Heart right ventricle (tissue), 16 donors: ENCODE measurements at places on chromosomes 6 and 20. TPM values are rescaled to one million over a fixed set of nuclear protein-coding genes. Genes with fewer than 3 reads are reported as not detected.

- H3K4me1 ChIP-seq, result peaks cover 5% of the 10 kb centered on the region
- no peaks in the 10 kb centered on the region for H3K36me3 ChIP-seq
- H3K27me3 ChIP-seq, result peaks cover 34% of the 10 kb centered on the region
Observed at GRCh38 chr6:34157236-34157830, 11.4 kb upstream of the GRM4 start.

DNA sequence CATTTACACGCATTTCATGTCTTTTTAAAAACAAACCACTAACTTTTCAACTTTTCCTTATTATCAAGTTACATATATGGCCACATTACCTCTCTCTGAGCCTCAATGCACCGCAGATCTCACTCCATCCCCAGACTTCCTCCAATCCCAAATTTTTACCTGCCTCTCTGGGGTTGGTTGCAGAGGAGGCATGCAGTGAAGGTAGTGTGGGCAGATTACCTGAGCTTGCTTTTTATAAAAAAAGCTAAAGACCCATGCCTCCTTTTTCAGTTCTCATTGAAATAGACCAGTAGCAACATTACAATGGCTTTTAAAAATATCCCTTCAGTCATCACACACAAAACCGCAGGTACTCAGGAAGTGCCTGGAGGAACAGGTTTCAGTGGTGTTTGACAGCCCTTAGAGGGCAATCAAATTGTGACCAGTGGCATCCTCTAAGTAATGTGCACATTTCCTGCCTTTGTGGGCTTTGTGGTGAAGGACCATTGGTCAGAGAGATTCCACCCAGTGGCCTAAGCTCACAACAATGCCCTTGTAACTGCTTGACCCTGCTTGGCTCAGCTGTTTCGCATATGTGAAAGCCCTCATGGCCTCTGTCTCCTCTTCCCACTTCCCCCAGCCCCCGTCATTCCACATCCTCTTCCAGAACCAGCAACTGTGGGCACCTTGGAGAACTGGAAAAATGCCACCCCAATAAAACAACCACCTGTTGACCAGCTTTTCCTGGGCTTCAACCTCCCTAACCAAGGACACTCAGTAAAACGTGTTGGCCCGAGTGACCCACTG is 30.2 kb upstream of the IL17A start:
- H3K4me3 ChIP-seq, result no peak overlapping the region
- no peak overlapping the region for H3K27ac ChIP-seq
- H3K36me3 ChIP-seq, result no peaks in the 10 kb centered on the region
- no peaks in the 10 kb centered on the region for H3K27me3 ChIP-seq

DNA sequence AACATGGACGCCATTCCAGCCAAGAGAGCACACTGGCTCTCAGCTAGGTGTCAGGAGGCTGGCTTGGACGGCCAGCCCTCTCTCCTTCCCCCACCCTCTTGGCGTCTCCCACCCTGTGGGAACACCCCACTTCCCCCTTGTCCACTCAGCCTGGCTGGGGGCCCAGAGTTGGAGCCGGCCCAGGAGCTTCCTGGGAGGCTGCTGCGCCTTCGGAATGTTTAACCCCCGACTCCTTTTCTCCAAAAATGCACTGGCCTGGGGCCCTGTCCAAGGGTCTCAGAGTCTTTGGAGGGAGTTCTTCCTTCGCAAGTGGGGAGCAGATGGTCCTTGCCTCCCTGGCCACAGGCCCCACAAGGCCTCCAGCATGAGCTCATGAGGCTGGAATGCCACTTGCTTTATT is 4.1 kb downstream of the ADAM33 start:
- peaks cover 70% of the 10 kb centered on the region for H3K27me3 ChIP-seq
- H3K27ac ChIP-seq, result peak overlapping the region; percentile 15
- peaks cover 25% of the 10 kb centered on the region for H3K4me1 ChIP-seq
- H3K36me3 ChIP-seq, result peaks cover 8% of the 10 kb centered on the region
- DNase-seq, result peak; percentile 62
- H3K4me3 ChIP-seq, result no peak overlapping the region

- H3K27me3 ChIP-seq, result no peaks in the 10 kb centered on the region
- DNase-seq, result no peak
- H3K36me3 ChIP-seq, result no peaks in the 10 kb centered on the region
- no peaks in the 10 kb centered on the region for H3K4me1 ChIP-seq
- no peak overlapping the region for H3K4me3 ChIP-seq
- no peak overlapping the region for H3K27ac ChIP-seq
Observed at GRCh38 chr6:166784691-166785090, 157.6 kb upstream of the RPS6KA2 start.

The BPI gene
- total RNA-seq, result 0.15 TPM

GRCh38 chr6:161139766-161140553 is 133.9 kb downstream of the AGPAT4 start:
- no peaks in the 10 kb centered on the region for H3K4me1 ChIP-seq
- peak; percentile 43 for DNase-seq

The SNX5 gene
- 47.4 TPM for total RNA-seq

The PRR18 gene
- total RNA-seq, result not detected

GRCh38 chr6:154345811-154346210 is 10.8 kb downstream of the IPCEF1 start:
- no peak overlapping the region for H3K4me3 ChIP-seq
- no peaks in the 10 kb centered on the region for H3K27me3 ChIP-seq
- DNase-seq, result no peak
- H3K36me3 ChIP-seq, result no peaks in the 10 kb centered on the region

- H3K27ac ChIP-seq, result no peak overlapping the region
- H3K4me1 ChIP-seq, result peaks cover 43% of the 10 kb centered on the region
- DNase-seq, result no peak
- H3K4me3 ChIP-seq, result no peak overlapping the region
Observed at GRCh38 chr6:79062708-79063107, 15.3 kb downstream of the PHIP start.

- peaks cover 37% of the 10 kb centered on the region for H3K4me1 ChIP-seq
- H3K4me3 ChIP-seq, result no peak overlapping the region
- no peaks in the 10 kb centered on the region for H3K27me3 ChIP-seq
- H3K36me3 ChIP-seq, result no peaks in the 10 kb centered on the region
- DNase-seq, result no peak
Observed at GRCh38 chr6:129670634-129671033, 39.3 kb downstream of the ARHGAP18 start.

DNA sequence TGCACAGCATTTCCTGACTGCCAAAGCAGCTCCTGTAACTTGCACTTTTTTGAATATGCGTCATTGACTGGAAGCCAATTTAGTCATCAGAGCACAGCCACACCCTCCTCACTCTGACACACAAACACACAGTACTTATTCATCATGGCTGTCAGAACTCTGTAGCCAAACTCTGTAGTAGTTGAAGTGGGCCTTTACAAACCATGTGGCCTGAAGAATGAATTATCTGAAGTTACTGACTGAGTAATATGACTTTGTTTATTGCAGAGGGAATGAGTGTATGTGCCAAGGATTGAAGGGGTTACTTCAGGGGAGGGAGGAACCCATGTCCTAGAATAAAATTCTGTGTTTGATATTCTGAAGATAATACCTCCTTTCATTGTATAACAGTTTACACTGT is 102.7 kb downstream of the FIG4 start:
- DNase-seq, result peak; percentile 47
- H3K27ac ChIP-seq, result peak overlapping the region; percentile 33
- H3K36me3 ChIP-seq, result no peaks in the 10 kb centered on the region

DNA sequence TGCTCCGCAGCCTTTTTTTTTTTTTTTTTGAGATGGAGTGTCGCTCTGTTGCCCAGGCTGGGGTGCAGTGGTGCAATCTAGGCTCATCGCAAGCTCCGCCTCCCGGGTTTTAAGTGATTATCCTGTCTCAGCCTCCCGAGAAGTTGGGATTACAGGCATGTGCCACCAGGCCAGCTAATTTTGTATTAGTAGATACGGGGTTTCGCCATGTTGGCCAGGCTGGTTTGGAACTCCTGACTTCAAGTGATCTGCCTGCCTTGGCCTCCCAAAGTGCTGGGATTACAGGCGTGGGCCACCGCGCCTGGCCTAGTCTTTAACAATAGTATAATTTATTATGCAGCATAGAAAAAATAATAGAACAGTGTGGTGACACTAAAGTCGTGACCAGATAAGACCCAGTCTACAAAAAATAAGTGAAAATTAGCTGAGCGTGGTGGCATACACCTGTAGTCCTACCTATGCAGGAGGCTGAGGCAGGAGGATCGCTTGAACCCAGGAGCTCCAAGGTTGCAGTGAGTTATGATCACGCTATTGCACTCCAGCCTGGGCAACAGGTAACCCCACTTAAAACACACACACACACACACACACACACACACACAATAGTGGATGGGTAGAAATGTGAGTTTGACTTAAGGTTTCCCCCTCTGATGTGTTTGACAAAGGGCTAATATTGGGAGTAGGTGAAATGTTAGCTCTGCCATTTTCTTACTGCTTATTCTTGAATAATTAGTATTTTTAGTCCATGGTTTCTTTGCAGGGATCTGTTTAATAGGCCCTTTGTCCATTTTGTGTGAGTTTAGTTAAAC is 6.5 kb downstream of the PIM1 start:
- no peak overlapping the region for H3K4me3 ChIP-seq
- H3K27ac ChIP-seq, result no peak overlapping the region
- H3K4me1 ChIP-seq, result peaks cover 73% of the 10 kb centered on the region
- peaks cover 50% of the 10 kb centered on the region for H3K36me3 ChIP-seq
- no peaks in the 10 kb centered on the region for H3K27me3 ChIP-seq
